ENCODE measurements at places on chromosomes 16 and 17. TPM values are rescaled to one million over a fixed set of nuclear protein-coding genes. Genes with fewer than 3 reads are reported as not detected.

Gene MED1
- total RNA-seq, result 29.2 TPM

Gene G6PC3
- total RNA-seq, result 67.5 TPM

Gene ZFP3
- not detected for total RNA-seq

Gene SMIM5
- total RNA-seq, result 1.2 TPM

Gene KRT12
- 3.4 TPM for total RNA-seq
